ENCODE measurements at places on chromosomes 2 and 18.
A peak's percentile ranks its signal among the peaks of the same experiment; 100 is the strongest.

GRCh38 chr2:231900972-231901371, 25.2 kb downstream of the NPPC start:
- no peak for DNase-seq

- DNase-seq, result peak; percentile 71
These were observed at the start of gene CD28 for GRCh38 chr2:203706403-203706802. CD28 (plus strand) TSS chr2:203706639; CDS start chr2:203706697, 58 bp downstream.

DNA sequence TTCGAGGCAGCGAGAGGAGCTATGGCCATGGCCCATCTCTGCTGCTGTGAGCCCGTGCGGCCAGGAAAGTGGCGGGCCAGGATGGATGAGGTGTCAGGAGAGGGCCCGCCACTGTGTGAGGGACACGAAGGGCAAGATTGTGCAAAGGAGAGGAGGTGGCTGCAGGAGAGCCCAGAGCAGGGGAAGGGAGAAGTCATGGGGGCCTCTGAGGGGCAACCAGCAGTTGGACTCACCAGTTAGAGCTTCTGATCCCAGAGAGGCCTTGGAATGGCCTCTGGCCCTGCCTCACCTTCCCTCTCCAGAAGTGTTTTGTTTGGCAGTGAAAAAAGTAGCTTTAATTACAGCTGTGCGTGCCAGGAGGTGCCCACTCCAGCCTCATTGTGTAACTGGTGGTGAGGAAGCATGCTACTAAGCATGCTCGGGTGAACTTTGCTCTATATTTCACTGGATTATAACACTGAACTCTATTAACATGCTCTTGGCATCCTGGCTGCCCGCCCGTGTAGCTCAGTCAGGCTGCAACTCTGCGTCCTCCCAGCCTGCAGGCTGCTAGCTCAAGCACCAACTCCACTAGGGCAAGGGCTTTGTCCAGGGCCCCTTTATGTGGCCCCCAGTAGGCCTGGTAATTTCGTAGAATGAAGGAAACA, 34.2 kb downstream of the IMPA2 start:
- no peak for DNase-seq

DNA sequence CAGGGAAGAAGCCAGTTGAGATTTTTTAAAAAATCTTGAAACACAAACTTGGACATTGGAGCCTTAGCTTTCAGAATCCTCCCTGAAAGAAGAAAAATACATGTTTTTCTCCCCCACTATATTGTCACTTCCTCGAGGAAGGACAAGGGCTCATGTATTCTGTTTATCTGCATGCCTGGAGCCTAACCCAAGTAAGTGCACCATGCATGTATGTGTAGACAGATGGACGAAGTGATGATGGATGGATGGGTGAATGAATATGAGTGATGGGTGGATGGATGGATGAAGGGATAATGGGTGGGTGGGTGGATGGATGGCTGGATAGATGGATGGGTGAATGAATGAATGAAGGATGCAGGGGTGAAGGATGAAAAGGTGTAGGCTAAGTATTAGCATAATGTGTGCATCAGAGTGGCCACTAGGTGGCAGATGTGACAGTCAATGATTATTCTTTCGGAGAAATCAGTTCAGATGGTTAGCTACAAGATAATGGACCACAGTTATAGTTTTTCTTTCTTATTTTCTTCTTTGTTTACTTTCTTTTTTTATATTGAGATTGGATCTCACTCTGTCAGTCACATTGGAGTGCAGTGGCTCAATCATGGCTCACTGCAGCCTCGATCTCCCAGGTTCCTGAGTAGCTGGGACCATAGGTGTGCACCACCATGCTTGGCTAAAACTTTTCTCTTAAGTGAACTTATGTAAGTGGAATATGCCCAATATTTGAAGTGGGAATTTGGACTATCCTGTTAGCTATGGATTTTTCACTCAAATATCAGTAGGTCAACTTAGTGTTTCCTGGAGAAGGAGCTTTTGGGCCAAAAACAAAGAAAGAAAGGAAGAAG, 18.5 kb upstream of the CCDC93 start:
- DNase-seq, result no peak

DNA sequence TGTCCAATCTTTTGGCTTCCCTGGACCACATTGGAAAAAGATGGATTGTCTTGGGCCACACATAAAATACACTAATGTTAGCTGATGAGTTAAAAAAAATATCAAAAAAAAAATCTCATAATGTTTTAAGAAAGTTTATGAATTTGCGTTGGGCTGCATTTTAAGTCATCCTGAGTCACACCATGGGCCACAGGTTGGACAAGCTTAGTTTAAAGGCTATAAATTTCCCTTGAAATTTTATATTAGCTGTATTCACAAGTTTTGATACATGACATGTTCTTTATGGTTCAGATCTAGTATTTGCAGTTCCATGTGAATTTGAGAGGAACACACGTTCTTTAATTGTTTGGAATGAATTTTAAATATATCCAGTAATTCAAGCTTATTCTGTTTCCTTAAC, 21.9 kb downstream of the CARF start:
- DNase-seq, result no peak

GRCh38 chr2:20542746-20543468, 96.0 kb downstream of the RHOB start:
- no peak for DNase-seq

DNA sequence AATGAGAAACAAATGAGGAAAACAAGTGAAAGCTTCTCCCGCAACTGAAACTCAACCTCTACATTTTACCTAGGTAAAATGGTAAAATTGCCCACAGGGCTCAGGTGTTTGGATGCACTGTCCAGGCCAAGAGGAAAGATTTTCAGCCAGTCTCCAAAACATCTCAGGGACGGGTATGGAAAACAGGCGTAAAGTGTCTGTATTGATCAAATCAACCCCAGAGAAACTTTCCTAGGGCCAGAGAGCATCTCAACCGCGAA, 361 bp upstream of the HAT1 start:
- no peak for DNase-seq

DNA sequence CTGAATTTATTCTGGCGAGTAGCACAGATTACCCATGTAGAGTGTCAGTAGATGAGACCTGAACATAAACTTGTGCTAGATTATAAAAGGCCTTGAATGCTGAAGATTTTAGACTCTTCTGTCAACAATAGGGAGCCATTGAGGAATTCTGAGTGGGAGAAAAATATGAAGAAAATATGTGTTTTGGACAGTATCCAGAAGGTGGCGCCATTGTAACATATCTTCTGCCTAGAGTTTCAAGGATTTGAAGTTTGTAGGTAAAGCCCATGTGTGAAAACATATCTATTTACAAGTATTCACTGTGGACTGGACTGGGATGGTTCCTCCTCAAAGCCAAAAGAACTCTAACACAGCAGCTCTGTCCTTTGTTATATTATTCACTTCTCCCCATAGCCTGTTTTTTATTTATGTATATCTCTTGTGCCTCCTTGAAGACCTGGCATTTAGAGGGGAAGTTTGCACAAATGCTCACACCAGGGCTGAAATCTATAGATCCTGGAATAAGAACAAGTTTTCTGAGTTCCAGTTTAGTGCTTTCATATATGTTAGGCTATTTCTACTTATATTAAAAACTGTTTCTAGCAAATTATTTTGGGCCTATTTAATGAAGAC, 124.9 kb downstream of the RDH14 start:
- DNase-seq, result no peak

DNA sequence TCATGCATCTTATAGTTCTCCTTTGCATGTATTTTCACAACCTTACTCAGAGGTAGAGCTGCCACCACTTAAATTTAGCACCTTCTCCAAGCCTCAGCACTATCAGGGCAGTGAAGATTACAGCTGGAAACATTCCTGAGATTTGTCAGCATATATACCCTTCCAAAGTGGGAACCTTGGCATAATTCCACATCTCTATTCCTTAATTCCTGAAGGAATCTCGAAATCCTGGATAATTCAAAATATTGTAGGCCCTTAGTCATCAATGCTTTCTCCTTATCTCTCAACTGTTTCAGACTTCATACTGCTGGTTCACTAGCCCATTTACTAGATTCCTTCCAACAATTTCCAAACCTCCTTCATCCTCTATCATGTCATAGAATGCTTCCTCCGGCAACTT, 87.4 kb downstream of the ITSN2 start:
- no peak for DNase-seq

GRCh38 chr2:170475878-170476277, 239.3 kb upstream of the SP5 start:
- no peak for DNase-seq

DNA sequence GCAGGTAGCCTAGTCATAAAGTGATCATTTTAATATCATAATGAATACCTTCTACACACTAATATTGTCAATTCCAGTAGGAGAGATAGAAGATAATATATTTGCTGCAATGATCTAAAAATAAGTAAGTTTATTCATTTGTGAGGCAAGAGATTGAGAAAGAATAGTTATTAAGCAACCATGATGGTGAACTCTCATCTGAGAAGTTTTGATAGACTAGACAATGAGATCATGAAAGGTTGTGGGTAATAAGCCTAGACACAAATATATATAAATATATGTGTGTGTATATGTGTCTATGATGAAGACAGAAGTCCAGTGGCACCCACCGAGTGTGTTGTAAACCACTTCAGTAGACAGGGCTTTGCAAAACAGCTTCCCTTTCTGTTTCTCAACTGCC, 181.0 kb upstream of the CHST9 start:
- DNase-seq, result no peak

GRCh38 chr18:50726960-50727589, 92.7 kb downstream of the MRO start:
- DNase-seq, result no peak

GRCh38 chr2:224646242-224646846, 61.2 kb upstream of the CUL3 start:
- no peak for DNase-seq

GRCh38 chr2:148450531-148450930, 194.0 kb upstream of the EPC2 start:
- no peak for DNase-seq

DNA sequence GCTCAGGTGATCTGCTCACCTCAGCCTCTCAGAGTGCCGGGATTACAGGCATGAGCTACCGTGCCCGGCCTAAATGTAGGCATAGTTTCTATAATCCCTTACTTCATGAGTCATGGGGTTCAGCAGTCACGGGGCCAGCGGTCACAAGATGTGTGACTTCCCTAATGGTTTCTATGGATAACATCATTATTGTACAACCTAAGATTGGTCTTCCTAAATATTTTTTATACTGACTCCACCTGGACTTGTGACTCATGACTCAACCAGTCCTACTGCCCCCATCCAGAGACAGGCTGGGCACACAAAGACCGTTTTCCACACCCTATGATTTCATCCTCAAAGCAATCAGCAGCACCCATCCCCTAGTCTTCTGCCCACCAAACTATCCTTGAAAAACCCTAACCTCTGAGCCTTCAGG, 15.9 kb downstream of the FAM210A start:
- DNase-seq, result no peak

DNA sequence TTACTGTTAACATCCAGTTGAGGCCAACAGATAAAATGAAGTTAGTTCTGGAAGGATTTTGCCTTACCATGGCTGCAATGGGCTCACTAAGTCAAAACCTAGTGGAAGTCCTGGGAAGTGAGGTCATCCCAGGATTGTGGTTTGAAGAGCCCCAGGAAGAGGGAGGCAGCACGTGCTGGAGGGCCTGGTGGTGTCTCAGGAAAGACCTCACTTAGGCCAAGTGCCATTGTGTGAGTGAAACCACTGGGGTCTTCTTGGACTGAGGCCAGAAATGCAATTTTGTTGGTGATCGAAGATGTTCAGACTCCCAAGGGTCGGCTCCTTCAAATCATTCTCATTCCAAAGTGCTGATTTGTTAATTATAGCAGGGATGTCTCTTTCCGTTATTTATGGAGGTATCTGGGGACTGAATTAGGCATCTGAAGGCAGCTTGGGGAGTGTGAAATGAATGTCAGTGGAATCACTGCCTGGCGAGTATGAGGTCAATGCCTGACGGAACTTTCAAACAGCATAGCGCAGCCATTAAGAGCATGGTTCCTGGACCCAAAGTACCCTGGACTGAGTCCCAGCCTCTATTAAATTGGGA, 60.0 kb downstream of the IL1R2 start:
- no peak for DNase-seq

- no peak for DNase-seq
These were observed 6.0 kb downstream of the REEP1 start for GRCh38 chr2:86331384-86331783.

Data from stimulated activated CD4-positive, alpha-beta T cell treated with anti-CD3 and anti-CD28 coated beads, Interleukin-12 subunit alpha, Interleukin-12 subunit beta, amount 100 ng/mL, for 4 hours (primary cell).